Activated T-helper 1 cell treated with anti-CD3 and anti-CD28 coated beads, Interleukin-2, amount 50 U/mL, for 16 hours (primary cell): ENCODE measurements at places on chromosomes 2 and 18.

GRCh38 chr2:234290671-234291070, 206.2 kb downstream of the ARL4C start:
- DNase-seq: peak; percentile 62

GRCh38 chr2:99543247-99543646, 53.4 kb upstream of the REV1 start:
- DNase-seq: no peak

DNA sequence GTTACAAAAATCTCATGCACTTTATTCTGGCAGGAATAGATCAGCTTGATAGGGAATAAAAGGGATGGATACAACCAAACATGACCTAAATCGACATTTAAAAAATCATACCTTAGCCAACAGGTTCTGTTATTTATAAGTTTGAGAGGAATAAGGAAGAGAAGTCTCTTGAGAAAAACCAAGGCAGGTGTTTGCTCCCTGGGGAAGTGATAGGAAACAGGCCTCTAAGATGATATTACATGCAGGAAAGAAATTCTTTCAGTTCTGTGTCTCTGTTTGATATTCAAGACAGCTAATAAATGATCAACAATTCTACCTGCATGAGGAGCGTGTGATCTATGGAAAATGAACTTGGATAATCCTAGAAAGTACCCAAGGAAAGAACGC, 184.8 kb upstream of the ZEB2 start:
- DNase-seq: no peak

DNA sequence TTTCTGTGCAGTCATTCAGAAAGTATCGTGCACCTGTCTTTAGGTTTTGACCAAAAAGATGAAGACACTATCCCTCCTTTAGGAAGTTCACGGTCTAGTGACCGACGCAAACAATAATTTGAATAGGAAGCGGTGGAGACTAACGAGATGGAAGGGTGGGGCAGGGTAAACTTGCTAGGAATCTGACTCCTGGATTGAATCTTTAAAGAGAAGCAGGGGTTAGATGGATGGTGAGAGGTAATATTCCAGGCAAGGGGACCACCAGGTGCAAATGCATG, 651 bp upstream of the TXNL1 start:
- DNase-seq: no peak

DNA sequence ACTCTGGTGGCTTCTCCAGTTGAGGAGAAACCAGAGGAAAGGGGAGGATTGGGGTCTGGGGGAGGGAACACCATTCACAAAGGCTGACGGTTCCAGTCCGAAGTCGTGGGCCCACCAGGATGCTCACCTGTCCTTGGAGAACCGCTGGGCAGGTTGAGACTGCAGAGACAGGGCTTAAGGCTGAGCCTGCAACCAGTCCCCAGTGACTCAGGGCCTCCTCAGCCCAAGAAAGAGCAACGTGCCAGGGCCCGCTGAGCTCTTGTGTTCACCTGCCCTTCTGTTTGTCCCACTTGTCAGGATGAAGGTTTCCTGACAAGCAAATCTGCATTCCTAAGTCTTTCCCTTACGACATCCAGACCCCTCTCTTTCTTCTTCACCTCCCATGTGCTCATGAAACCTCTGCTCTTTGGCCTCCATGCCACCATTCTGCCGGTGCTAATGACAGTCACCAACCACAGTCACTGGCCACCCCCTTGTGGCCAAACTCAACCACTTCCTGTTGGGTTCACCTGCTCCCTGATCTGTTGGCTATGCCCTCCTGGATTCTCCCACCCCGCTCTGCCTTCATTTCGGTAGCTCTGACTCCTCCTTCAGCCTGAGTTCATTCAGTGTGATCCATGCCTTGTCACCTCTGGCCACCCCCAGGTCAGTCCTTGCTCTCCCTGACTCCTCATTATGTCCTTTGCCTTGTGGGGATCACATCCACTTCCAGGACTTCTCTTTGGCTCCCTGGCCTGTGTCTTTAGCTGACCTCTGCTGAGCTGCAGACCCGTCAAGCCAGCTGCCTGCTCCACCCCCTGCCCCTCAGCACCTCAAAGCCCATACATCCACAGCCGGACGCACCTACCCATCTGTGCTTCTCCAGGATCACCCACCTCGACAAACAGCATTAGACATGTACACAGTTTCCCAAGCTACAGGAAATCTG, 17.6 kb downstream of the EMX1 start:
- no peak for DNase-seq

GRCh38 chr2:182240862-182241371, 185.9 kb downstream of the PDE1A start:
- DNase-seq: no peak
